ENCODE measurements at places on chromosomes 12 and 14.
A peak's percentile ranks its signal among the peaks of the same experiment; 100 is the strongest.

GRCh38 chr14:83255015-83255726 is 1721.5 kb upstream of the SEL1L start:
- no peak for DNase-seq

- peak; percentile 99 for DNase-seq
Observed at GRCh38 chr12:122965851-122966742, at the start of gene ABCB9. Gene ABCB9 (minus strand): TSS chr12:122966463. CDS start chr12:122960235, 6,228 bp downstream.

DNA sequence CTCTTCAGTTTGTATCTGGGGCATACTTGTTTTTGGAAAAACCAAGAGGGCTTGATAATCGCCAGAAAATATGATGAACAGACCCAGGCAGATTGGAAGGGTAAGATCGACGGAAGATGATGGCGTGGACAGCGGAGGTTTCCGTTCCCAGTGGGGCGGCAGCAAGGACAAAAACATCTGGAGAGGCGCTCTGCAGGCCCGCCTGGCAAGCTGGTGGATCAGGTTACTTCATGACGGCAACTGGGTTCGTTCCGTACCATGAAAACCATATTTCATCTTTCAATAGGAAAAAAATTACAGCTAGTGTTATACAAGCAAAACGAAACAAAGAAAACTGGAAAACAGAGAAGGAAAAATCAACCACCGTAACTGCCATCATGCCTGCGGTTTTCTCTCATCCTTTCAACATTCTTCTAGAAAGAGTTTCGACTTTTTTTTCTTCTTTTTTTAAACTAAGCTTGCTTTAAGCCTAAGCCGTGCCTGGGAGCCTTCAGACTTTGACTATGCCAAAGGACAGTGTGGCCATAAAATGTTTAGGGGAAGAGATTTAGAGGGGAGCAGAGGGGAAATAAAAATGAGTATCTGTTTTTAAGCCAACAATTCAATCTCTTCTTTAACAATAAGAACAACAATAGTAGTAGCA is 210.5 kb downstream of the FOXN3 start:
- DNase-seq: no peak

DNA sequence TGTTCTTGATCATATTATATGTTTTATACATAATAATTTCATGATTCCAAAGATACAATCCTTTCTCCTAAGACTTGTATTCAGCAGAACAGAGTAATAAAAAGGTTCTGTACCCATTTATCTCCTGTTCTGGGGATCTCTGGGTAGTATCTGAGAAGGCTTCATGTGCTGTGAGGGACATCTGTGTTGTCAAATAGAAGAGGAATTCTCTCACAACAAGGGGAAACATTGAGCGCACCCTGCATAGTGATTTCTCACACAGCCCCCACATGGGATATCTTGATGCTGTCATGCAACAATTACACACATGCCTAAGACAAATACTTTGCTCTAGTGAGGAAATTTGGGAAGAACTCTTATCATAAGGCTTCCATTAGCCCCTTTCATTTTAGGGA is 101.8 kb upstream of the ATF1 start:
- DNase-seq: no peak

- no peak for DNase-seq
Observed at GRCh38 chr14:95077345-95077744, 80.0 kb downstream of the DICER1 start.

- DNase-seq: no peak
Observed at GRCh38 chr14:29710015-29710414, 217.6 kb downstream of the PRKD1 start.
